Cerebellum (tissue), 4 donors: ENCODE measurements at places on chromosomes 11 and 22.

DNA sequence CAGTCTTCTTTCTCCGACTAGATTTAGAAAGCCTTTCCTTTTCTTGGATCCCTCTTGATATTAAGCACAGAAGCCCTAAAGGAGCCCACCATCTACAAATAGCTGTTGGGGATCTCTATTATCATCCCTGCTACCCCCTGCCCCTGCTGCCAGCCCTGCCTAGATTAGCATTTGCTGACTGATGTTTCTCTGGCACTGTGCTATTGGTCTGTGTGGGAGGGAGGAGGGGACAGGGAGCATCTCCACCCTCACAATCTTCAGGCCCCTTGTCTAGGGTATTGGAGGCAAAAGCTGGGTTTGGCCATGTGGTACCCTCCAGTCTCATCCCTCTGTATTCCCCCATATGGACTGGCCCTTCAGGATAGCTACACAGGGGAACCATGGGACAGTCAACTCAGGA, 6.2 kb downstream of the USH1C start:
- no peak for DNase-seq

DNA sequence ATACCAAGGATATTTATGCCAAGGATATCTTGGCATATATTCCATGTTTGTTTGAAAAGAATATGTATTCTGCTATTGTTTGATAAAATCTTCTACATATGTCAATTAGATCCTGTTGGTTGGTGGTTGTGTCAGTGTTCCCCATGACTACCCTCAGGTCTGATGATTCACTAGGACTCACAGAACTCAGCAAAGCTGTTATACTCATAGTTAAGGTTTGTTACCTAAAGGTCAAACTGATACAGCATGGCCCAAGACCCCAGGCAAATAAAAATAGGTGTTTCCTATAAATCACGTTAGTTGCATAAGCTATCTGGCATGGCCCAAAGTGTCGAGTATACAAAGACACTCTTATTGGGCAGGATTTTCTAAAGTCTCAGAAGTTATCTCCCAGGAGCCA, 30.2 kb upstream of the B3GNT6 start:
- DNase-seq, result no peak

DNA sequence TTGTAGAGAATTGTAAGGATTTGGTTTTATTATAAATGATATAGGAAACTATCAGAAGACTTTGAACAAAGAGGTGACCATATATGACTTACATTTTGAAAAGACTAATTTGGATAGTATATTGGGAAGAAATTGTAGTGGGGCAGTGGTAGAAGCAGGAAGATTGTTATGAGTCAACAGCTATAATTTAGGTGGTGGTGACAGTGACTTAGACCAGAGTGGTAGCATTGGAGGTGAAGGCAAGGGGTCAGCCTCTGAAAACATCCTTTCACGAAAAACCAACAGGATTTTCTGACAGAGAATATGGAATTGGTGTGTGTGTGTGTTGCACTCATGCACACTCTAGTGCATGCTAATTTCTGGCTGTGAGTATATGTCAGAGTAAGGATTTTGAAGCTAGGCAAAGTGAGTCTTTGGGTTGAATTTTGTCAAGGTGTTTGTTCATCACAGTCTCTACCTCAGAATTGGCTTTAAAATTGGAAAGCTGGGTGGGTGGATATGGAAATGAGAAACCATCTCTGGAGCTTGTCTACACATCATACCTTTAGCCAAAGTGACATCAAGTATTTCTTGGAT, 8.2 kb upstream of the HBE1 start:
- DNase-seq, result no peak

- no peak for DNase-seq
These were observed 4.0 kb downstream of the KCNJ1 start for GRCh38 chr11:128862908-128863660.

DNA sequence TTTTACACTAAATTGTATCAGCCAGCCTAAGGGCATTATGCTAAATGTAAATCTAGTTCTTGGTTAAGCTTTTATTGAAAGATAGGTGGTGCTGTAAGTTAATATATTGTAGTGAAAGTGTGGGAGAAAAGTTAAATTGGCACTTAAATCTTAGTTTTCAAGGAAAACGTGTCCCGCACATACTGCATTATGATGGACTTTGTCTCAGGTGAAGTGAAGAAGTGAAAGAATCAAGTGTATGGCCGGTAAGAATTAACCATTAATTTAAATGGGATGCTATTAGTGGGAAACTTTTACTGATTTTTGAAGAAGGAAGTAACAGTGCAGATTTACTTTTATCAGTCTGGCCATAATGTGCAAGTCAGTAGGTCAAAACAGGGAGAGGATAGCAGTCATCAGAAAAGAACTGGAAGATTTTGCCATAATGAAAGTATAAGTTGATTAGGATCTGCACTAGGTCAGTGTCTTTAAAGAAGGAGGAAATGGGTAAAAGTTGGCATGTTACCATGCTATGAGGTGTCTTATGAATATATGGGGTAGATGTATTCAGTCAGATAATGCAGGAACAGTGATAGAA, 81.6 kb downstream of the PDHX start:
- DNase-seq, result no peak

DNA sequence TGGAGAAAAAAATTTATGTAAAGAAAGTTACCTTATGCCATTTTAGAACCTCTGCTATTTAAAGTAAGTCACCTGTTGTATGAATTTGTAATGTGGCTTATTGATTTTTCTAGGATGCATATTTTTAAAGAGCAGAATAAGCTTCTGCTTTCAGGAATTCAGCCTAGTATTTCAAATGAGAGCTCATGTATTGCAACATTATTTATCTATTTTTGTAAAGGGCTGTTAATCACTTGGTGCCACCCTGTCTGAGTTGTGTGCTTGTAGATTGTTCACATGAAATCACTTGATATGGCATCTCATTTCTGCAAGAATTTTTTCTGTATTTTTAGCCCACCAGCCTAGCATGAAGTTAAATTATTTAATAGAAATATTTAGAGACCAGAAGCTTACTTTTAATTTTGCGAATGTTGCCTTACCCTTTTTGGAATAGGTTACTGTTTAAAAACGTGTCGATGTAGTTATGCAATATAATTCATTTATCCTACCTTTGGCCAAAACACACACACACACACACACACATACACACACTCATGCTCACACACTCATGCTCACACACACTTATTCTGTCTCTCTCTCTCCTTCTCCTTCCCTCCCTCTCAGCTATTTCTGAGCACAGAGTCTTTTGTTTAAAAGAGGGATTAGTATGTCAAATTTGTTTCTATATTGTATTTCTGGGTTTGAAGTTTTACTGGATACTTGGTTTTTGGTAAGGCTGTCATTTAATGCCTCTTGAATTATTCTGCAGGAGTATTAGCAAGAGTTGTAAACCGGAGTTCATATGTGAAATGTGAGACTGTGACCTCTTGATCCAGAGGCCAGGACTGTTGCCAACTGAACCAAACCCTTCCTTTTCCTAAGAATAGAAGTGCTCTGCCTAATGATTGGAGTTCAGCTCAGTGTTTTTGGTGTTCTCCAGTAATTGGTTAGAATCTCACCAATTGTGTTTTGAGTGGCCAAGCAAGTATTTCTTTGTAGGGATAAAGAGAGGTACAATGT, 34.4 kb downstream of the YAP1 start:
- no peak for DNase-seq

DNA sequence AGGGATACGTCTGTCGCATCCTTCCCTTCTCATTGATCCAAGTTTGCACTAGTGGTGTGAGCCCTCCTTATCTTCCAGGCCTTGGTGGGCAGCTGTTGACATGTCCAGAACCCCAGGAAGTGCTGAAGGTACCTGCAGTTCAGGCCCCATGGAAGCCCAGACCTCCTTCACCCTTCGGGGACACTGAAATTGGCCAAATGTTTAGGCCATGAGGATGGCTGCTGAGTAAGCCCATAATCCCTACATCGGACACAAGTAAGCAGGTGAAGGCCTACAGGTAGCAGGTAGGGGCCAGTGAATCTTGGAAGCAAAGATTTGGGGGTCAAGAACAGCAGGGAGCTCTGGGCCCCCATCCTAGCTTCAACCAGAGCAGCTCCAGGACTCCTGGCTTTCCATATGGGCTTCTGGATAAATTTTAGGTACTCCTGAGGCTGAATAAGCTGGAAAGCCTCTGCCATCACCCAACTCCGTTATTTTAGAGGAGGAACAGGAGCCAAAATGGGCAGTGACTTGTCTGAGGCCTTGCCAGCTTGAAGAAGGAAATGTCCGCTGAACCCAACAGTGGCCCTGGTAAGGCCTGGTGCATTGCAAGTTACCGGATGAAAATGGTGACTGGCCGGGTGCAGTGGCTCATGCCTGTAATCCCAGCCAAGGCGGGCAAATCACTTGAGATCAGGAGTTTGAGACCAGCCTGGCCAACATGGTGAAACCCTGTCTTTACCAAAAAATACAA, 45.2 kb downstream of the MORC2 start:
- DNase-seq, result no peak

DNA sequence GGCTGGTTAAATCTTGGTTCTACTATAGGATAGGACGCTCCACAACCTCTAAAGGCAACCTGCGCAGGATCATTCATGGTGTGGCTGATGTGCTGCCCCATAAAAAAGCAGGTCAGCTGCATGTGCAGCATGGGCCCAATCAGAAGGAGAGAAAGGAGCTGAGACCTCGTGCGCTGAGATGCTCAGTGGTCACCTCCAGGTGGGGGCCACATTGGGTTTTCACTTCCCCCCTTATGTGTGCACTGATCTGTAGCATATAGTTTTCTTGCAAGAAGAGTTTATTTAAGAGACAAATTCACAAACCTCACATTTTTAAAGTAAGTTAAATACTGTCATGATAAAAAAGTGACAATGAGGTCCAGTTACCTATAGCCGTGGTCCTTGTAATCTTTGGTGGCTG, 24.3 kb downstream of the SERPIND1 start:
- no peak for DNase-seq

GRCh38 chr11:111179184-111179910, 66.2 kb upstream of the POU2AF2 start:
- DNase-seq, result no peak

- no peak for DNase-seq
These were observed 171.5 kb downstream of the MN1 start for GRCh38 chr22:27629908-27630673.

GRCh38 chr22:46815132-46815531, 52.7 kb downstream of the TBC1D22A start:
- DNase-seq, result no peak

GRCh38 chr22:25564320-25564978, at the start of gene GRK3:
Gene GRK3, plus strand, starts transcription at chr22:25564675. Its CDS starts 366 bp downstream, at chr22:25565041.
- peak; percentile 63 for DNase-seq

DNA sequence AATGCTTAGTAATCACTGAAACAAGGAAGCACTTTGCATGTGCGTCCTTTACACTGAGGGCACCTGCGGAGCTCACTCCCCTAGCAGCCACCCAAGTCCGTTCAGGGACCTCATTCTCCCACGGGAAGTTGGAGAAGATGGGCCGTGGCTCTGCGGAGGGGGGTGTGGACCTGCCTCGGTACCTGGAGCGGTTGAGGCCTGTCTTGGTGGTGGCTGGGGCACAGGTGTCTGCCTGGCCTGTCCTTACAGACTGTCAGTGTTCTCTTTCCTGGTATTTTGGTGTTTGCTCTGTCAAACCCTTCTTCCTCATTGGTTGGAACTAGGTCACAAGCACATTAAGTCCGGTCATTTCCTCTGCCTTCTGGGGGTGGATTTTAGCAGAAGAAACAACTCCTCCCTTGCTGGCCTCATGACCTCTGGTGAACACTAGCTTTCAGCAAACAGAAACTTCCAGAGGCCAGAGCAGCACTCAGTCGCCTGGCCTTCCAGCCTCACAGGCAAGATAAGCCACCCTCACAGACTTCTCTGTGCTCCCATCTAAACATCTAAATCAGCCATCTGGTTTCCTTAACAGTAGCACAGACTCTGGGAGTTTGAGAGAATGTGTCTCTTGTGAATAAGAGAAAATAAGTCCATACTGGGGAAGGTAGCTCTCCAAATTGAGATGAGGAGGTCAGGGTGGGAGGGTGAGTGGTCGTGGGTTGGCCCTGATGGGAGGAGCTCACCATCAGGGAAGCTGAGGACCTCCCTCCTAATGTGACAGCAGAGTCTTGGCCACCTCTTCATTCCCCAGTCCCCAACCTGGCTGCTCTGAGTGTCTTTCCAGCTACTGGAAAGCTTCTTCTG, 8.6 kb downstream of the SNAP29 start:
- DNase-seq, result no peak

DNA sequence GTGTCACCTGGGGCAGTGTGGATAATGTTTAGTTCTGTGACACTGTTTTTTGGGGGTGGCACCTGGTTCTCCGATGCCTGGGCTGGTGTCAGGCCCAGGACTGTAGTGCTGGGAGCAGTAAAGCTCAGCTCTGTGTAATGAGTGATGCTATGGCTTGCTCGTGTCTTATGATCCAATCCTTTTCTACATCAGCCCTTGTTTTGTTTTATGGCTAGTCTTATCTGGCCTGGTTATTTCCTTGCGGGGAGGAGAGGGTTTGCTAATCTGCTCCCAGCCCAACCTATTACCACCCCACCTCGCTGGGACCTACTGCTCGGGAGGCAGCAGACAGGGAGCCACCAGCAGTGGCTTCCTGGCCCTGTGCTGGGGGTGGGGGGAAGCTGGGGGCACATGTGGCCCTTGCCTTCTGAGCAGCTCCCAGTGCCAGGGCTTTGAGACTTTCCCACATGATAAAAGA, 35.0 kb upstream of the TPBGL start:
- DNase-seq, result no peak

GRCh38 chr22:38167988-38168407, 13.6 kb downstream of the PLA2G6 start:
- DNase-seq, result peak; percentile 81

DNA sequence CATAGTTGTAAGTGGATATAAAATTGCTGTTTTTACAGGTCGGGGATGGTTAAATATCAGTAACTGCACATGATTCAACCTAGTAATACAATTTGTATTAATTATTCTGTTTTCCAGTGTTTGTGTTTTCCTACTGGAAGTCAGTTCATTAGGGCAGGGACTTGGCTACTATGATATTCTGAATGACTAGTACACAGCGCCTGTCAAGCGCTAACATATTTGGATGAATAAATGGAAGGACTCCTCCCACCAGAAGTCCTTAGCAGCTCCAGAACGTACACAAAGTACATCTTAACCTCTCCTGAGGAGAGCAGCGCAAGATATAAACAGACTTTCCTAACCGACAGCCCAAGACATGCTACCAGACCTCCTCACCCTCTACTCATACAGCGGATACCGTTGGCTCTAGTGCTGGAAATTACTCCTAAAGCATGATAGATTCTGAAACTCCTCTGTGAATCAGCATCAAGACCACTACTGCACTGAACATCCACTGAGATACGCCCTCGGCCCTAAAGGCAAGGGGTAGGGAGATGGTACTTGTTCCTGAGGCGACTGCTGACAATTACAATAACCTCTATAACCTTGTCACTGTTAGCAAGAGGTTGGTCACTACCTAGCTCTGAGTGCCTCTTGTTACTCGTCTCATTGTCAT, 79.1 kb downstream of the RDX start:
- DNase-seq, result no peak

DNA sequence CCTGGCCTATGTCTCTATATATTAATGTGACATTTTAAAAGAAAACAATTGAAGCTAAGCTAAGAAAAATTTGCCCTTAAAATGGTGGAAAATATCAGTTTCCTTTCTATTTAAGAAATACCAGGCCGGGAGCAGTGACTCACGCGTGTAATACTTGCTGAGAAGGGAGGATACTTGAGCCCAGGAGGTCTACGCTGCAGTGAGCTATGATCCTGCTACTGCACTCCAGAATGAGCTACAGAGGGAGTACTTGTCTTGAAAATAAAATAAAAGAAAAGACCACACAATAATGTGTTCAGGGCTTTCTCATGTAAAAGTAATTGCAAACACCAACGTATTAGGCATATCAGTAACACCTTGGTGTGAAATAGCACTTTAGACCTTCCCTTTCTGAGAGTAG, 1.4 kb upstream of the PRSS23 start:
- no peak for DNase-seq
